ENCODE measurements at places on chromosomes 2 and 18.
A peak's percentile ranks its signal among the peaks of the same experiment; 100 is the strongest.

GRCh38 chr2:57869758-57870344, 176.8 kb upstream of the VRK2 start:
- no peak for DNase-seq

DNA sequence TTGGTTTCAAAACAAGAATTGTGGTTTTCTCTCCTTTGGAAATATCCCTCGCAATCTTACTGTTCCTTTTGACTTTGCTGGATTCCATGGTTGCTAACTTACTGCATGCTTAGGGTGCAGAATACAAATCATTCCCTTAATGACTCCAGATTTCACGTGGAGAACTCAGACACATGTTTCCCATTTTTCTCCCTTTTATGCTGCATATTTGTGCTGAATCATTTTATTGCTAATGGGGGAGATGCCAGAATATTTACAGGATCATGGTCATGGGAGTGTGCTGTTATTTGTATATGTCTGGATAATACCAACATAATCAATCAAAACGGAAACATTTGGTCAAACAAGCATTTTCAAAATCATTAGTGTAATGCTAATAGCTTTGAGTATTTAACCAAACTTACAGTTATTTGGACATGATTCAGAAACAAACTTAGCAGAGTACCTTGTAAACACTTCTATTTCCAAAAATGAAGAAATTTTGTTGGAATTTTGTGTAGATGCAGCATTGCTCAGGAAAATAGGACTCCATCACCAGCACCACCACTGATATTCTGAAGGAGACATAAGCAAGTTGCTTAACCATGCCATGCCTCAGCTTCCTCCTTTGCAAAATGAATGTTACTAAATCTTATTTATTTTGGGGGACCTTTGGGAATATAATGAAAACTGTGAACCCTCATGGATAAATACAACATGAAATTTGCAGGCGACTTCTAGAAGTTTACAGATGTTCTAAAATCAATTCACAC, 122.5 kb upstream of the RND3 start:
- no peak for DNase-seq

GRCh38 chr2:108637304-108637669, 82.0 kb upstream of the RANBP2 start:
- DNase-seq, result no peak

DNA sequence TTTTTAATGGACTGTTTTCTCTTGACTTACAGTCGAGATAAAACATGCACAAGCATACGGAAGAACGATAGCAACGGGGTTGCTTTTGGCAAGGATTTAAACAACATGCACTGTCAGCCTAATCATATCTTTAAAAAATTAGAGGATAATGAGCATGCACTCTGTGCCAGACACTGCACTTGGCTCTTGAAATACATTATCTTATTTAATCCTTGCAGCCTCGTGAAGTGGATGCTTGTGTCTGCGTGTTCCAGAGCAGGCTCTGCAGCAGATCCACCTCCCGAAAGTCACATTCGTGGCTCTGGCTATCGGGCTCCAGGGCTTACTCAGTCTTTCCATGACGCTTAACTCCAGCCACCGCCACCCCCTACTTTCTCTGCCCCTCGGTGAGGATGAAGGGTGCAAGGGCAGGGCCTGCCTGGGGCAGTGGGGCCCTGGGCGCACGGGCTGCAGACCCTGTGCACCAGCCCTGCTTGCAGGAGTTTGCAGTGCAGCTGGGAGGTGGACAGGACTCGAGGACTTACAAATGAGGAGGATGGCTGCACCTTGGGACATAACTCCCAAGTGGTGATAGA, 61.7 kb downstream of the ACKR3 start:
- peak; percentile 44 for DNase-seq

DNA sequence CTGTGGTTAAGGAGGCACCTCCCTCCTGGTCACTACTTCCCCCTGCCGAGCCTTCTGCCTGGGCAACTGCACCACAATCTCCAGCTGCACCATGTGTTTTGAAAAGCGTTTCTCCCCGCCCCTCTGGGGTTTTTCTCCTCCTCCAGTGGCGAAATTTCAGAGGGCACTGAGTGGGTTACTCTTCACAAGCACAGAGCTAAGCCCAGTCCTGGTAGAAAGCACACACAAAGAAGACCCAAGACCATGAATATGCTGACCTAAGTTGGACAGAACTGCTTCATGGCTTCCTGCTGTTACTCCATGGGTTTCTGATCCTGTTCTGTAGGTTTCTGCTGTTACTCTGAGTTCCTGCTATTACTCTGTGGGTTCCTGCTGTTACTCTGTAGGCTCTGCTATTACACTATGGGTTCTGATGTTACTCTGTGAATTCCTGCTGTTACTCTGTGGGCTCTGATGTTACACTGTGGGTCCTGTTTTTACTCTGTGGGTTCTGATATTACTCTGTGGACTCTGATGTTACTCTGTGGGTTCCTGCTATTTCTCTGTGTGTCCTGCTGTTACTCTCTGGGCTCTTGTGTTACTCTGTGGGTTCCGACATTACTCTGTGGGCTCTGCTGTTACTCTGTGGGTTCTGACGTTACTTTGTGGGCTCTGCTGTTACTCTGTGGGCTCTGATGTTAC, 216.6 kb downstream of the RTP5 start:
- no peak for DNase-seq

GRCh38 chr2:217934321-217935131, 68.3 kb downstream of the TNS1 start:
- DNase-seq, result no peak

- peak; percentile 60 for DNase-seq
Measured at GRCh38 chr2:165016772-165017411, 61.6 kb upstream of the SLC38A11 start.

GRCh38 chr2:212906620-212907019, 244.8 kb downstream of the IKZF2 start:
- DNase-seq, result no peak

- DNase-seq, result peak; percentile 56
Measured at GRCh38 chr2:143110758-143111428, 18.3 kb upstream of the ARHGAP15 start.

GRCh38 chr2:233082931-233083755, 23.0 kb downstream of the INPP5D start:
- no peak for DNase-seq

GRCh38 chr2:72130659-72131360, 16.9 kb downstream of the CYP26B1 start:
- DNase-seq, result no peak

GRCh38 chr2:238561230-238561629, 134.5 kb downstream of the ASB1 start:
- DNase-seq, result no peak

DNA sequence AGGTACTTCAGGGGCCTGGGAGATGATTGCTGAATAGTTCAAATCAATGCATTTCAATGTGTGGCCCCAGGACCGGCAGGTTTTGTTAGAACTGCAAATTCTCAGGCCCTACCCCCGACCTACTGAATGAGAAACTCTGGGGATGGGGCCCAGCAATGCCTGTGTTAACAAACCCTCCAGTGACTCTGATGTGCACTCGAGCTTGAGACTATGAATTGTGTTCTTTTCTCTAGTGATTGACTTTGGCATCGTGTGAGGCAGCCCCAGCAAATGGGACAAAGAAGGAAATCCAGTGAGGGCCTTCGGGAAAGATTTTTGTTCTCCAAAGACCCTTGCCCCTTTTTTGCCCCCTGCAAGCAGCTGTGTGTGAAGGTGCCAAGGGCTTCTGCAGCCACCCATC, 22.4 kb downstream of the ALK start:
- no peak for DNase-seq

DNA sequence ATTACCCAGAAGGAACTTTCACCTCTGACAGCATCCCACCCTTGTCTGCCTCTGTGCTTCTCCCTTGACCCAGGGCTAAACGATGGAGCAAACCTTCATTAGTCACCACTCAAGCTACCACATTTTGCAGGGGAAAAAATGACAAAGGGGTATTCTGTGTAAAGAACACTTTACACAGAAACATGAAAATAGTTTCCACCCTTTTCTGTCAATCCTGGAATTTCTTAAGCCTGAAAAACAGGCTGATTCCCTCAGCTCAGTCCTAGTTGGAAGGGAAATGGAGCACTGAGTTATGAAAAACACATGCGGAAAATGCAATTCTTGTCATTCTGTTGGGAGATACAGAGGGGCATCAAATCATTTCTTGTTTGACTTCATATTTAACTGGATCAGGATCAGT, 175.0 kb upstream of the HNRNPA3 start:
- DNase-seq, result no peak

GRCh38 chr18:49520661-49521145, 33.7 kb upstream of the C18orf32 start:
- peak; percentile 76 for DNase-seq

DNA sequence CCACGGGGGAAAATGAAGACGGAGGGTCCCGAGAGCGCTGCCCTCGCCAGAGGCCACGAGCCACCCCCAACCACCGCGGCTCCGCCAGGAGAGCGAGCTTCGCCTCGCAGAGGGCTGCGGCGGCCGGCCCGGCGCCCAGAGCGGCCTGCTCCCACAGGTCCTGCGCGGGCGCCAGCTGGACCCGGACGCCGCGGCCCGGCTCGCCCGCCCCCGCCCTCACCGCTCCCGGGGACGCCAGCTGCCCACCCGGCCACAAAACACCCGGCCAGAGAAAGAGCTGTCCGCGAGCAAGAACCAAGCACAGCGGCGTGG, 709 bp downstream of the PTPN2 start:
- no peak for DNase-seq

DNA sequence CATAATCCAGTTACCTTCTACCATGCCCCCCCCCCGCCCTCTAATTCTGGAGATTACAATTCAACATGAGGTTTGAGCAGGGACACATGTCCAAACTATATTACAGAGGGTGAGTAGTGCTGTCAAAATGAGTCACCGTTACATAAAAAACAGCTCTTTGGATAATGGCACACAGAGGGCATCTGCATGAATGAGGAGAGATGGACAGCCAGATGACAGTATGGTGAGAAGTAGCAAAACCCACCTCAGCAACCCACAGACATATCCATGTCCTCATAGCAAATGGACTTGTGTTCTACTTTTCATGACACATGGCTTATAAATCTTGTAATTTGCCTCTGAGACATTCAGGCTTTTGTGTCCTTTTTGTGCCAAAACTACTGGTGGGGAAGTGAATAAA, 132.0 kb downstream of the EML6 start:
- DNase-seq, result no peak

DNA sequence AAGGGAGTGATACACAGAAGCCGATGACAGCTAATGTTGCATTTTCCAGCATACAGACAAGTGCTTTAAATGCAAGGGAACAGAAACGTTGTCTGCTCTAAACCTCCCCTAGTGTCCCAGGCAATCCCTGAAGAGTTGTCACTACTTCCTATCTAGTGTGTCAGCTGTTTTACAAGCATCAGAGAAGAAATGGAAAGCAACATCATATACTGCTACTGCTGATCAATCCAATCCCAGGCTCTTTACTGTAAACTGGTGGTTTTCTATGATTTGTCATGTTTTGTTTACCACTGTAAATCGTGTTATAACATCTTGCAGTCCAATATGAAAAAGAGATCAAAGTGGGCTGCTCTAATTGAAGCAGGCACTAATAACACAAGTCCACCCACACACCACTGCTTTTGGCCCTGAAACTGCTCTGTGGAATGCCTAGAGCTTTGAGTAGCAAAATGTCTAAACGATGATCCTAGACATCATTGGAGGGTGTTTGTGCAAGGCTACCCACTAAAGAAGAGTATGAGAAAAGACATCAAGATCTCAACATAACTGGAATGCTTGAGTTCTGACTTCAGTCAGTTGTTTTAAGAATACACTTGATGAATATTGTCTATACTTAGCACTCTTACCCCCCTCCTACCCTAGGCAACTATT, 18.1 kb upstream of the ROCK1 start:
- DNase-seq, result no peak

DNA sequence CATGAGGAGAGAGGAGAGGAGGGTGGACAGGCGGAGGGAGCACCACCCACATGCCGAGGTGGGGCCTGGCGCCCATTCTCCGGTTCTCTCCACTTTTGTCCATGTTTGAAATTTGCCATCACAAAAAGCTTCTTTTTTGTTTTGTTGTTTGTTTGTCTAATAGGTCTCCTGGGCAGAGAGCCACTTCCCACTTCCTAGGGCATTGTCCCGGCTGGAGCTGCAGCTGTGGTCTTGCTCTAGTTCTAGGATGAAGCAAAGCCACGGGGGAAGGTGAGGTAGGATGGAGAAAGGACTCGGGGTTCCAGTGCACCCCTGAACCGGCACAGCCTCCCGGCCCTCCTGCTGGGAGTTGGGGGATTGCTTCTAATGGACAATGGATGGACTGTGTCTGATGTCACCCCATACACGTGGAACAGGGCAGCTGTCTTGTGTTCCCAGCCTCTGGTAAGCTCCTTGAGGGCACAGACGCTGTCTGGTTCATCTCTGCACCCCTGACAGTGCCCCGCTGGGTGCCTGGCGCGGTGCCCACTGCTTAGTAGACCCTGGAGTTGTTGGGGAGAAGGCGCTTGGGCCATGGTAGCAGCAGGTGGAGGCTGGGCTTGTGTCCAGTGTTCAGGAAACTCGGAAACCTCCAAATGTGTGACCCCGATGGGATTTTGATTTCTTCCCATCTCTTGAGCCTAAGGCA, 278.4 kb downstream of the NDUFA10 start:
- no peak for DNase-seq

GRCh38 chr2:236934656-236935055, 151.0 kb upstream of the COPS8 start:
- DNase-seq, result no peak

GRCh38 chr2:5360081-5360480, 332.1 kb upstream of the SOX11 start:
- DNase-seq, result no peak

GRCh38 chr2:217430916-217431576, 571.2 kb upstream of the TNP1 start:
- DNase-seq, result no peak

DNA sequence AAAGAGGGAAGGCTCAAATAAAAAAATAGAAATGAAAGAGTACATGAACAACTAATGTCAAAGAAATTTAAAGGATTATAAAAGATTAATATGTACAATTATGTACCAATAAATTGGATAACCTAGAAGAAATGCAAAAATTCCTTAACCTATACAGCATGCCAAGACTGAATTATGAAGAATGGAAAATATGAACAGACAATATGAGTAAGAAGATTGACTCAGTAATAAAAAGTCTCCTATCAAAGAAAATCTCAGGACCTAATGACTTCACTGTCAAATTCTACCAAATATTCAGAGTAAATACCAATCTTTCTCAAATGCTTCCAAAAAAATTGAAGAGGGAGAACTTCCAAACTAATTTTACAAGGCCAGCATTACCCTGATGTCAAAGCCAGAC, 120.2 kb upstream of the SPOPL start:
- DNase-seq, result no peak

DNA sequence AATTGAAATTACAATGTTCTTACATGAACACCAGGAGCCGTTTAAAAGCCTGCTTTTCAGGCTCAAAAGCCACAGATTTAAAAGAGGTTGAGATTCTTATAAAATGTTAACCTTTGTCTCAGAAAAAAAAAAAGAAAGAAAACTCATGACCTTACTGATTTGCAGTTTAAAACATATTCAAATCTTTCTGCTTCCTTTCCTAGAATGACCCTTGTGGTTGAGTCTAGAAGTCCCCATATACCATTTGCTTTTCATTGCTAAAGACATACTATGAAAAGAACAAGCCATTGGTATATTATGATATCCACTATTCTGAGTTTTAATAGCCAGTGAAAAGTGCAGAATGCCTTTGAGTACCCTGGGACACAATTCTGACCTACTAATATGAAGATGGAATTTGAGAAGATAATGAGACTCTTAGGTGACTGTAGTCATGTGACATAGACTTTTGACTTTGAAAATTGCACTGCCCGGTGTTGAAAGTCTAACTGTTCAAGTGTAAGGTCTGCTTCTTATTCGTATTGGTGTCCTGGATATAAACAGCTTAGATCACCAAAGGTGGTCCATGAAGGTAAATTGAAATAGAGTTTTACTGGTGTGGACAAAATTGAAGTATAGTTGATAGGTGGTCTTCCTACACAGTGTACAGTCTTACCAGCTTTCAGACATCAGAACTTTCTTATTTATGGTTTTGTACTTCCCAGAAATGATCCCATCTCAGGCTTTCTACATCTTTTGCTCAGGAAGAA, 117.0 kb downstream of the DOCK10 start:
- no peak for DNase-seq

Data from D341Med (cell line).